ENCODE measurements at places on chromosomes 3 and 15.

DNA sequence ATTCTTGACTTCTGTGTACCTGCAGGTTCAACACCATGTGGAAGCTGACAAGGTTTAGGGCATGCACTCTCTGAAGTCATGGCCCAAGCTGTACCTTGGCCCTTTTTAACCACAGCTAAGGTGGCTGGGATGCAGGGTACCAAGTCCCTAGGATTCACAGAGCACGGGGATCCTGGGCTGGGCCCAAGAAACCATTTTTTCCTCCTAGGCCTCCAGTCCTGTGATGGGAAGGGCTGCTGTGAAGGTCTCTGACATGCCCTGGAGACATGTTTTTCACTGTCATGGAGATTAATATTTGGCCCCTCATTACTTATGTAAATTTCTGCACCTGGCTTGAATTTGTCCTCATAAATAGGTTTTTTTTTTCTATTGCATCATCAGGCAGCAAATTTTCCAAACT lies 937.5 kb upstream of the ROBO1 start:
- no peak for DNase-seq

DNA sequence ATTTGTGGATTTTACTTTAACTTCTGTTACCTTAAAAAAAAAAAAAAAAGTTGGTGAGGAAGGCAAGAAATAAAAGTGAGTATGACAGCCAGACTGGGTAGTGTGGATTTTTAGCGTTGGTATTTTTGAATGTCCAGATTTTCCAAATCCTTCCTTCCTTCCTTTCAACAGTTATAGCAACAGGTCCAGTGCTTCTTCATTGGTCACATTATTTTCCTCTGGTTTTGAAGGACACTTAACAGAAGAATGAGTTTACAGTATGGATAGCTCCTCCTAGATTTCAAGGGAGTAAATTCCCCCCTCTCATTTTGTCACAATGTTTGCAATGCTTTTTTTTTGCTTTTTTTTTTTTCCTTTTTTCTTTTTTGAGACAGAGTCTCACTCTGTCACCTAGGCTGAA lies 6.4 kb downstream of the MAPKBP1 start:
- DNase-seq = no peak

- no peak for DNase-seq
Observed at GRCh38 chr3:11727207-11727606, 83.5 kb upstream of the VGLL4 start.

GRCh38 chr3:195441051-195441450 lies 1.8 kb downstream of the ACAP2 start:
- DNase-seq = no peak

DNA sequence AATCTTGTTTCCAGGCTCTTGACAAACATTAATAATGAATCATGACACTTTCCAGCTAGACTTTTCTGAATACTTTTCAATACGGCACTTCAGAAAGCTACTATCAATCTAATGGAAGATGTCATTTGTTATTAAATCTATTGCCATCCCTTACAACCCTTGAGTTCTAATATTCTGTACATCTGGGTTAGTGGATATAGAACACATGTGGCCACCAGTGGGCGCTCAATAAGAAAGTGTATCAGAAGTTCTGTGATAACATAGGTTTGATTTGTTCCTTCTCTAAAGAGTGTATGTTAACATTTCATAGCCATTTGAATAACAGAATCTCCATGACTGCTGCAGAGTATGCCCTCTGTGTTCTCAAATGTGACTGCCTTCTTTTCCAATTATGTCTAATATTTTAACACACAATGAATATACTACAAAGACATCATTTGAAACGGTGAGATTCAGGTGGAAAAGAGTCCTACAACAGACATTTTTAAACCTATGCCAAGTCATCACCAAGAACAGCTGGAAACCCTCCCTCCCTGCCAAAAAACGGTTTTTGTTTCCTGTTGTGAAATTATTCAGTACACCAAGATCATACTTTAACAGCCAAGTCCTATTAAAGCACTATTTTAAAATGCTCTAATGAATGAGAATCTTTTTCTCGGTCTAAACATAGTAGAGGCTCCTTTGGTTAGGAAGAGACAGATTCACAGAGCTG lies 22.2 kb downstream of the ALDH1A2 start:
- no peak for DNase-seq

DNA sequence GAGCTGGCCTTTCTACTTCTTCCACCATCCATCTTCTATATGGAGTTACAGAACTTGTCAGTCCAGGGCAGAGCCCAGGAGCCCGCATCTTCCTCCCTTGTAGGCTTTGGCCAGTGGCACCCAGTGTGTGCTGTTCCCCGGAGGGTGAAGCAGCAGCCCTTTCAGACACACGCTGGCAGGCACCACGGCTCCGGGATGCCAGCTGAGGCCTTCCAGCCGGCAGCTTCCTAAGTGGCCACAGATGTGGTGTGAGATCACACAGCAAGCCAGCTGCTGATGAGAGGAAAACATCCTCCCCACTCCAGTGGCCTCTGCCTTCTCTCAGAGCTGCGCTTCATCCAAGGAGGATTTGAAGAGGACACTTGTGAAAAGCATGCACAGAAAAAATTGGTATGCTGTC lies 24.1 kb downstream of the CRABP1 start:
- DNase-seq = no peak

GRCh38 chr3:126267976-126268615 lies 87.7 kb upstream of the ALDH1L1 start:
- no peak for DNase-seq

- DNase-seq = no peak
Observed at GRCh38 chr15:35060591-35060990, 24.5 kb downstream of the NANOGP8 start.

- no peak for DNase-seq
Observed at GRCh38 chr3:38827791-38828190, 11.8 kb upstream of the SCN10A start.

- DNase-seq = no peak
Observed at GRCh38 chr15:72421484-72421883, 23.4 kb downstream of the TMEM202 start.

DNA sequence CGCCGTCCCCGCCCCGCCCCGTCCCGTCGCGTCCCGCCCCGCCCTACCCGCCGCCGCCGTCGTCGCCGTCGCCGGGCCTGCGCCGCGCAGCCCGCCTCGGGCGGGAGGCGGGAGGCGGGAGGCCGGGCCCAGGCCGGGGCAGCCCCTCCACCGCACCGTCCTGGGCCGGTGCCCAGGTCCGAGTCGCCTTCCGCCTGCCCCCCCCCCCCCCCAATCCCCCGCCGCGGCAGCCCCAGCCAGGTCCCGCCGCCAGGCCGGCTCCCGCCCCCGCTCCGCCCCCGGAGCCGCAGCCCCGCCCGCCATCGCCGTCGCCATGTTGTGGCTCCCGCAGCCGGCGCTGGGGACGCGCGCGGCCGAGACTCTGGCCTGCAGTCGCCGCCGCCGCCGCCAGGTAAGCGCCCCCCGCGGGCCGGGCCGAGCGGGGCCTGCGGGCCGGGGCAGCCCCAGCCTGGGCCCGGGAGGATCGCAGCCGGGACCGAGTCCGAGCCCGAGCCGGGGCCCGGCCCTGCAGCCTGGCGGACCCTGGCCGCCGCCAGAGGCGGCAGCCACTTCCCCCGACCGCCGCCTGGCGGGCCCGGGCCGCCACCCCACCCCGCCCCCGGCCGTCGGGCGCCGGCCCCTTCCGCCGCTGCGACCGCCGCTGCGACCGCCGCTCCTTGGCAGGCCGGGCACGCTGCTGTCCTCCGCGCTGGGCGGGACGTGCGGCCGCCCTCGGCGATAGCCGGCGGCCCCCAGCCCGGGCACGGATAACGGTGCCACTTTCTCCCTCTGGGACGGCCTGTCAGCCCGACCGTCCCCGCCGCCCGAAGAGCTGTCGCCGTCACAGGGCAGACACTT lies at the start of gene ZNF592:
ZNF592 (plus strand) TSS at position 319 of the 837 bp plus-strand sequence. CDS start 34,084 bp downstream, outside the sequence.
- DNase-seq = peak; percentile 90

DNA sequence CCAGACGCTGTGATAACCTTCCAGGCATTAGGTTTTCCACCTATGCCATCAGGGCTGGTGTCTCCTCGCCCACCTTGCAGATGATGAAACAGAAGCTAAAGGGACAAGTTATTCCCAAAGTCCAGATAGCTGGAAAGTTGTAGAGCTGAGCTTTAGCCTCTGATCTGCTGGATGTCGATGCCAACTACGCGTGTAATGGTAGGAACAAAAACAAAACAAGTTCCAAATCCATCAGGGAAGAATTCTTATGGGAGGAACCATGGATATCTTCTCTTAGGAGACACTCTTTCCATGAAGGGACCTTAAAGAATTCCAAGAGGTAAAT lies 28.1 kb upstream of the RHO start:
- DNase-seq = no peak

- no peak for DNase-seq
Observed at GRCh38 chr3:14119651-14120050, 5.0 kb downstream of the CHCHD4 start.

DNA sequence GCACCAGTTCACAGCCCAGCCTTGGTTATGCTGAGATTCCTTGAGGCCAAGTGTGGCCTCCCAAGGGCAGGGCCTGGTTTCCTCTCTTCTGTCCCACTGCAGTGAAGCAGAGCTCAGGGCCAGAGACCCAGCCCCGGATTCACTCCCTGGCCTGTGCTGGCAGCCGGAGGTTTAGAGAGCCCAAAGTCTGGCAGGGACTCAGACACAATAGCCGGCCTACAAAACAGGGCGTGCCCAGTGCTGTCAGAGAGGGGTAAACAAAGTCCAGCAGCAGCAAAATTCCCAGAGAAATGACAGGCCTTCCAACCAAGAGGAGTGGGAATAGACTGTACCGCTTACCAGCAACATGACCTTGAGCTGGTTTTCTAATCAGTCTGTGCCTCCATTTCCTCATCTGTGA lies 14.0 kb downstream of the VIPR1 start:
- DNase-seq = no peak

- DNase-seq = peak; percentile 90
Observed at GRCh38 chr3:61564395-61565059, 3.2 kb downstream of the PTPRG start.

- DNase-seq = no peak
Observed at GRCh38 chr15:70308011-70308734, 210.5 kb upstream of the TLE3 start.

DNA sequence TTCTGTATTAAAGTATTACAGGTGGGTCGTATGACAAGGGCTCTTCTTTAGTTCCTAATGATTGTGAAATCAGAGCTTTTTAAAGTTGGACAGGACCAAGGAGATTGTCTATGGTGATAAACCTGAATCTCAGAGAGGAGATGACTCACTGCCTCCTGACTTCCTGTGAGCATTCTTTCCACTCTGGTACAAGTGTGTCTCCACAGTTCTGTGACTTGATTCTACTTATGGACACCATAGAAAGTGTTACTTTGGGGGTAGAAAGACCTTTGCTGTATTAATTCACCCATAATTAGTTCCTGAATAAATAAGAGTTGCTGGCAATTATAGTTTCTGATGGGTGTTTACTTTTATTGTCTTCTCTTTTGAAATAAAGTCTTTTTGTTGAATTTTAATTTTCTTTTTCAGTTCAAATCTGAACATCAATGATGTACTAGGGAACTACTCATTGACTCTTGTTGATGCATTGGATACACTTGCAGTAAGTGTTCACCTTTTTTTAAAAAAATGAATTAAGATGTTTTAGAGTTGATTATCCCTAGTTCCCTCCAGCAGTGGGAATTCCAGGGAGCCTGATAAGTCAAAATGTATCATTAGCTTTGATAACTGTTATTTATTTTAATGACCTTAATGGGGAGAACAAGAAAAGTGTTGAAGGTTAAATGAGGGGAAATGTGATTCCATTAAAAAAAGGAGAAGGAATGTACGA lies 7.4 kb downstream of the EDEM1 start:
- no peak for DNase-seq

DNA sequence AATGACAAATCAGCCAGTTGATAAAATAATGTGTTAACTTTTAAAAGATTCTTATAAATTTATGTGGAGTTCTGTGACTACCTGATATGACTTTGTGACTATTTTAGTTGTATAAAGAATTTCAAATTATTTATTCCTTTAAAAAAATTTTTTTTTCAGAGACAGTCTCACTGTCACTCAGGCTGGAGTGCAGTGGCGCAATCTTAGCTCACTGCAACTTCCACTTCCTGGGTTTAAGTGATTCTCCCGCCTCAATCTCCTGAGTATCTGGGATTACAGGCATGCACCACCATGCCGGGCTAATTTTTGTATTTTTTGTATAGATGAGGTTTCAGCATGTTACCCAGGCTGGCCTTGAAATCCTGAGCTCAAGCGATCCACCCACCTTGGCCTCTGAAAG lies 48.5 kb downstream of the MBNL1 start:
- no peak for DNase-seq

GRCh38 chr3:182710557-182711157 lies 82.6 kb upstream of the ATP11B start:
- no peak for DNase-seq

DNA sequence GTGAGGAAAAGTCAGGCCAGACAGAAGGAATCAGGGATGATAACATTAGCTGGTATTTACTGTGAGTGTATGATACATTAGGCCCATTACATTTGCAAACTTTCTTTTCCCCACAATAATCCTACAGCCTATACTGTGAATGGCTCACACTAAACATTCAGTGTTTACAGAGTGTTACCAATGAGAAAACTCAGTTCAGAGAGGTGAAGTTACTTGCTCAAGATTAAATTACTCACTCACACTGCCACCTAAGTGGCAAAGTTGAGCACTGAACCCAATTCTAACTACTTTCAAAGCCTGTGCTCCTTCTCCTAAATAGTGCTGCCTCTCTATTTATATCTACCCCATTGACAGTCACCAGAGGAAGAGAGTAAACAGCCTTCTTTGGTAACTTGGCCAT lies 8.5 kb downstream of the XPC start:
- DNase-seq = no peak

DNA sequence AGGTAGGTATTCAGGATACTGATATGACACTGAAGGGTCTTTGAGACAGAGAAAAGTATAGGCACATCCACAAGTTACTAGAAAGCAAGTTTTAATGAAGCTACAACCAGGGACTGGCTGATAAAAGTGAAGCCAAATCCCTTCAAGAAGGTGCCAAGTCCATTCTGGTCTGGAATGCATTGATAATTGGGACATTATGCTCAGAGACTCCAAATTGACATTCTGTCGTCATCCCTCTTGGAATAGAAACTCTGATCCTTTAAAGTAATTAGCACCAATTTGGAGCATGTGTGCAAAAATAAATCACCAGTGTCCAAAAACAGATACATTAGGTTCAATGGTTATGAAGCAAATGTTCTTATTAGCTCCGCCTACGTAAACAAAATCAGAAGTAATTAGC lies 47.3 kb upstream of the BCL6 start:
- no peak for DNase-seq

DNA sequence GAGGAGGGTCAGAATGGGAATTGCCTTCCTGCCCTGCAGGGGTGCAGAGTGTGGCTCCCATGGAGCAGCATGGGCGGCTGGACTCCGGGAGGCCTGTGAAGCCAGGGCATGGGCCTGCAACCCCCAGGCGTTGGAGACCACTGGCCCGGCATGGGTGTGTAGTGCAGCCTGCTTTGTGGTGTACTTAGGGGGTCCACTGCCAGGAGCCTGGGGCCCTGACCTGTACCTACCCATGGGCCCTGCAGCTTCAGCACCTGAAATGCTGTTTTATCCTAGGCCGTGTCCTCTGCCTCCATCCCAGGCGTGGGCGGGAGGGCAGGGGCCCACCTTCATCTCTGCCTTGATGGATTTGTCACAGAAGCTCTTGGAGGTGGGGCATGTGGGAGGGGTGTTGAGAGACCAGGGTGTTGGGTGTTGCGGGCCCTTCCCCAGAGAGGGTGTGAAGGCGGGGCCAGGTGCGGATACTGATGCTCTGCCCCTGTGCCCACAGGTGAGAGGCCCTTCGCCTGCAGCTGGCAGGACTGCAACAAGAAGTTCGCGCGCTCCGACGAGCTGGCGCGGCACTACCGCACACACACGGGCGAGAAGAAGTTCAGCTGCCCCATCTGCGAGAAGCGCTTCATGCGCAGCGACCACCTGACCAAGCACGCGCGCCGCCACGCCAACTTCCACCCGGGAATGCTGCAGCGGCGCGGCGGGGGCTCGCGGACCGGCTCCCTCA lies 45.0 kb downstream of the KLF13 start:
- DNase-seq = peak; percentile 35

GRCh38 chr3:178001670-178002101 lies 534.5 kb upstream of the KCNMB2 start:
- DNase-seq = no peak

Measured in ovary (tissue), 10 donors.